Cortex of kidney (tissue), 1 donor: ENCODE measurements at places on chromosomes 3 and 15.

DNA sequence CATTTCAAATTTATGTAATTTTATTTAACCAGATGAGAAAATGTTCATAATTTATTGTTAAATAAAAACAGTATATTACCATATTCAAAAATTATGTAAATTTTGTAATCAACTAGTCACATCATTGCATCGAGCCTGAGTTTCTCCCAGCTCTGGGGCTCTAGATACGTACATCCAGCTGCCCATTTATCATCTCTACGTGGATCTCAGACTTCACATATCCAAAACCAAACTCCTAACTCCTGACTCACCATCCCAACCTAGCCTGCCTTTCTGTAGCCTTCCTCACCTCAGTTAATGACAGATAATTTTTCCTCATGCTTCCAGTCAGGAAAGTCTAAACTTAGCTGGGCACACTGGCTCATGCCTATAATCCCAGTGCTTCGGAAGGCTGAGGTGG lies 194.8 kb downstream of the SSR3 start:
- DNase-seq, result no peak

DNA sequence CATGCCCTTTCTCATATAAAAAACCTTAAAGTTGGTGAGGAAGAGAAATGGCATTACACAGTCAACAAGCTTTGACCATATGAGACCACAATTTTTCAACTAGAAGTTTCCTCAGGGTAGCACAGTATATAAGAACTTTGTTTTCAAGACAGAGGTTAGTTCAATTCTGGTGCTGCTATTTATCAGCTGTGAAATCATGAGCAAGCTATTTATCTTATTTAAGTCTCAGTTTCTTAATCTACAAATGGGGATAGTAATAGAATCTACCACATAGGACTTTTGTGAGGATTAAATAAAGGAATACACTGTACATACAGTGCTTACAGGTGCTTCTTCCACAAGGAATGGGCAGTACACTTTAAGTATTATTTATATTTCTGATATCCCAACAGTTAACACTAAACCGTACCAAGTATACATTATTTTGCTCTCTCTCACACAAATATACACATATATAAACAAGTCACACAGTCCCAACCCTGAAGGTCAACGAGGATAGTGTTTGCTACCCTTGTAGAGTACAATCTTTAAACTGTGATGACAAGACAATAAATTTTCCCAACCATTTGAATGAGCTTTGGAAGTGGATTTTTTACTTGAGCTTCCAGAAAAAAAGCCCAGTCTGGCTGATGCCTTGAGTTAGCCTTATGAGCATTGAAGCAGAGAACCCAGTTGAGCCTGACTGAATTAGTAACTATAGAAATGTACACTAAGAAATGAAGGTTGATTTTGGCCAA lies 178.8 kb downstream of the TNIK start:
- DNase-seq, result no peak

DNA sequence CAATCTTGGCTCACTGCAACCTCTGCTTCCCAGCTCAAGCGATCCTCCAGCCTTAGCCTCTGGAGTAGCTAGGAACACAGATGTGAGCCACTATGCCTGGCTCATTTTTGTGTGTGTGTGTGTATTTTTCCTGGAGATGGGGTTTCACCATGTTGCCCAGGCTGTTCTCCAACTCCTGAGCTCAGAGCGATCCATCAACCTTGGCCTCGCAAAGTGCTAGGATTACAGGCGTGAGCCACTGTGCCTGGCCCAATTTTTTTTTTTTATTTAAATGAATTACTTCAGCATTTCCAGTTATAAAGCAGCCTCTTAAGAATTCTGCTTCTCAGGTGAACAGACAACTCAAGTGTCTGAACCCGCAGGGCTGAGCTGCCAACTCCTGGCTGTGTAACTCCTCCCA lies 20.1 kb upstream of the ST3GAL6 start:
- no peak for DNase-seq

GRCh38 chr3:111782943-111783342 lies 76.1 kb upstream of the PHLDB2 start:
- no peak for DNase-seq

DNA sequence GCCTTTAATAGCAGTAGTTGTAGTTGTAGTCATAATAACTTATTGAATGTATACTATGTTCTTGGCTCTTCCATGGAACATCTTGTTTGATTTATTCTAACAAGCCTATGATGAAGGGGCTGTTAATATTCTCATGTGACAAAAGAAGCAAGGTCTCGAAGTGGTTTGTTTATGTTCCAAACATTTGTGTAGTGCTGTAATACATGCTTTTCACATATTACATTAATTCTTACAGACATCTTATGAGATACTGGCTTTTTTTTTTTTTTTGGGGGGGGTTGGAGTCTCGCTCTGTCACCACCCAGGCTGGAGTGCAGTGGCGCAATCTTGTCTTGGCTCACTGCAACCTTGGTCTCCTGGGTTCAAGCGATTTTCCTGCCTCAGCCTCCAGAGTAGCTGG lies 252.3 kb downstream of the PTPRG start:
- DNase-seq, result no peak

GRCh38 chr3:47008234-47008796 lies 28.8 kb downstream of the NBEAL2 start:
- no peak for DNase-seq

DNA sequence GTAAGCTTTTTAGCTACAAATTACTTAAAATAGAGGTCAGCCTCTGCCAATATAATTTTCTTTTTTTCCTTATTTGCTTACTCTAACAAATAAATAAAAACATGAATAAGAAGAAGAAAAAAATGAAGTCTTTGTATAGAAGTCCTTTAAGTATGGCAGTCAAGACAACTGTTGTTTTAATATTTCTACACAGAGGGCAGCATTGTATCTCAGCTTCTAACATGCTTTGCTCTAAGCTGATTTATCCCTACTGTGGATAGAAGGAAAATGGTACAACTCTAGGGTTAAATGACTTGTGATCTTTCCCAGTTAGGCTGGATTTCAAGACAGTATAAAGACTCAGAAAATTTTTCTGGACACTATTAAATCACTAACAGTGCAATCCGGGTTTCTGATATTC lies 104.3 kb upstream of the MEIS2 start:
- no peak for DNase-seq

DNA sequence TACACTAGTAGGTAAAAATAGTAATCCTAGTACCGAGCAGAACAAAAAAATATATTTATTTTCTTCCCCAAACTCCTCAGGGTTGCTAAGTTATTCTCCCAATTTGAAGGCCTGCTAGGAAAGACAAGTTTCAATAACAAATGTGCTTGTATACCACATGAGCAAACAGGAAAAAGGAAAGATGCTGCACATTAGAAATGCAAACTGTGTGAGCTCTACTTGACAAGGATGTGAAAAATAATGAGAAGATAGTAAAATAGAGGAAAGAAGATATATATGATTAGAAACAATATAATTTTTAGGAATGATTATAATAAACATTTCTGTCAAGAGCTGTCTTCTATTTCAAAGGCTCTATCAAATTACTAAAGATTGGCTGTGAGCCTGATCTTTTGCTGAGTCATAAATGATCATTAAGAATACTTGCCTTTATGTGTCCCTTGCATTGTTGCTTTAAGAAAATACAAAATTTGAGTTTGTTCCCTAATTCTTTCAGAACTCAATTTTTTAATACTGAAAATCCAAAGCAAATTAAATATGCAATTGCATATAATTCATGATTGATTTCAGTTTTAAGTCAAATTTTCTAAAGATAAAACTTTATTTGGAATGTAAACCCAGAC lies 174.2 kb downstream of the NEK10 start:
- no peak for DNase-seq

GRCh38 chr15:74430510-74430951 lies 3.2 kb downstream of the SEMA7A start:
- DNase-seq, result no peak

GRCh38 chr15:85630311-85630710 lies 164.4 kb downstream of the KLHL25 start:
- DNase-seq, result no peak

GRCh38 chr3:27559835-27560234 lies 75.7 kb upstream of the SLC4A7 start:
- no peak for DNase-seq
